ENCODE measurements at places on chromosomes 2 and 18. TPM values are rescaled to one million over a fixed set of nuclear protein-coding genes. Genes with fewer than 3 reads are reported as not detected.
A peak's percentile ranks its signal among the peaks of the same experiment; 100 is the strongest.

DNA sequence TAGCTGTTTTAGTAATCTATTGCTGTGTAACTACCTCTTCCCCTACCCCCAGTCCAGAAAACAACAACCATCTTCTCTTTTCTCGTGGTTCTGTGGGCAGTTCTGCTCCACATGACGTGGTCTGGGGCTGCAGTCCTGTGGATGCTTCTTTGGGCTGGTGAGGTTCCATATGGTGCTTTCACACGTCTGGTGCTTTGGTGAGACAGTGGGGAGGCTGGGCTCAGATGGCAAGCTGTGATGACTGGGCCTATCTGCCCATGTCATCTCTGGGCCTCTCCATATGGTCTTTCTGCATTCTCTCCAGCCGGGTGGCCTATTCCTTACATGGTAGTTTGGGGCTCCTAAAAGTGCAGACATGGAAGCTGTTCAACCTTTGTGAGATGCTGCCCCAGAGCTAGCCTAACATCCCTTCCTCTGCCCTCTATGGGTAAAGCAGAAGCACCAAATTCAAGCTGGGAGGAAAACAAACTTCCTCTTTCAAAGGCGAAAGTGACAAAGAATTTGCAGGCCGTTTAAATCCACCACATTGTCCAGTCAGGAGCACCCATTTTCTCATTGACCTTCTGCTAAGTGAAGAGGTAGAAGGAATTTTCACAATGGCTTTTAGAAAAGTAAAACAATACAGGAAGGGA lies 68.3 kb upstream of the IL1R1 start:
- H3K27ac ChIP-seq = no peak overlapping the region
- no peak for DNase-seq
- no peak overlapping the region for H3K4me3 ChIP-seq
- no peaks in the 10 kb centered on the region for H3K27me3 ChIP-seq

- DNase-seq = no peak
- no peak overlapping the region for H3K4me3 ChIP-seq
- no peaks in the 10 kb centered on the region for H3K27me3 ChIP-seq
- H3K36me3 ChIP-seq = no peaks in the 10 kb centered on the region
Observed at GRCh38 chr18:58668211-58668610, 3.1 kb upstream of the MALT1 start.

DNA sequence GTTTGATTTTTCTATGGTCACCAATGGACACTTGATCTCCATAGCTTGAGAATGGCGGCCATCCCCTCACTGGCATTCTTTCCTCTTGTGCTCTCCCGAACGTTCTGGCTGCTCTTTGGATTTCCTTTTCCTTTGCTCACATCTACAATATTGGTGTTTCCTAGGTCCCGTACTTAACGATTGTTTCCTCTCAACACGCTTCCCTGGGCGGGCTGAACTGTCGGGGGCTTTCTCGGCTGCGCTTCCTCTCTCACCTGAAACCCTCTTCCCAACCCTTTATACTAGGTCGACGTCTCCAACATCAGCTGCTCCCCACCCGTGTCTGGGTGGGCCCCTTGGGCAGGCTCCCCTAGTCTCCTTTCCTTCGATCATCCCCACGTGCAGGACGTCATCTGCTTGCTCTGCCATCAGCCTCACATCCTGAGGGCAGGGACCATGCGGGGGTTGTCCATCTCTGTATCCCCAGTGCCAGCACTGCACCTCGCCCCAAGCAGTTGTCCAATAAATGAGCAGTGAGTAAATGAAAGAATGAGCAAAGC lies 634 bp upstream of the DIS3L2 start:
- peak overlapping the region; percentile 80 for H3K27ac ChIP-seq
- H3K36me3 ChIP-seq = no peaks in the 10 kb centered on the region
- peak overlapping the region; percentile 92 for H3K4me3 ChIP-seq

GRCh38 chr18:69980982-69981804 lies 33.5 kb upstream of the CD226 start:
- no peak overlapping the region for H3K27ac ChIP-seq
- DNase-seq = no peak
- no peak overlapping the region for H3K4me3 ChIP-seq
- no peaks in the 10 kb centered on the region for H3K27me3 ChIP-seq

- DNase-seq = no peak
- H3K4me1 ChIP-seq = no peaks in the 10 kb centered on the region
- no peaks in the 10 kb centered on the region for H3K36me3 ChIP-seq
Observed at GRCh38 chr18:44887227-44887631, 206.5 kb downstream of the SETBP1 start.

- DNase-seq = no peak
- H3K27ac ChIP-seq = no peak overlapping the region
- H3K27me3 ChIP-seq = no peaks in the 10 kb centered on the region
- no peaks in the 10 kb centered on the region for H3K36me3 ChIP-seq
Observed at GRCh38 chr18:60585670-60586069, 213.1 kb upstream of the MC4R start.

GRCh38 chr2:75321599-75321922 lies 122.2 kb upstream of the TACR1 start:
- DNase-seq = no peak
- H3K4me3 ChIP-seq = no peak overlapping the region
- H3K27me3 ChIP-seq = no peaks in the 10 kb centered on the region
- H3K36me3 ChIP-seq = no peaks in the 10 kb centered on the region

DNA sequence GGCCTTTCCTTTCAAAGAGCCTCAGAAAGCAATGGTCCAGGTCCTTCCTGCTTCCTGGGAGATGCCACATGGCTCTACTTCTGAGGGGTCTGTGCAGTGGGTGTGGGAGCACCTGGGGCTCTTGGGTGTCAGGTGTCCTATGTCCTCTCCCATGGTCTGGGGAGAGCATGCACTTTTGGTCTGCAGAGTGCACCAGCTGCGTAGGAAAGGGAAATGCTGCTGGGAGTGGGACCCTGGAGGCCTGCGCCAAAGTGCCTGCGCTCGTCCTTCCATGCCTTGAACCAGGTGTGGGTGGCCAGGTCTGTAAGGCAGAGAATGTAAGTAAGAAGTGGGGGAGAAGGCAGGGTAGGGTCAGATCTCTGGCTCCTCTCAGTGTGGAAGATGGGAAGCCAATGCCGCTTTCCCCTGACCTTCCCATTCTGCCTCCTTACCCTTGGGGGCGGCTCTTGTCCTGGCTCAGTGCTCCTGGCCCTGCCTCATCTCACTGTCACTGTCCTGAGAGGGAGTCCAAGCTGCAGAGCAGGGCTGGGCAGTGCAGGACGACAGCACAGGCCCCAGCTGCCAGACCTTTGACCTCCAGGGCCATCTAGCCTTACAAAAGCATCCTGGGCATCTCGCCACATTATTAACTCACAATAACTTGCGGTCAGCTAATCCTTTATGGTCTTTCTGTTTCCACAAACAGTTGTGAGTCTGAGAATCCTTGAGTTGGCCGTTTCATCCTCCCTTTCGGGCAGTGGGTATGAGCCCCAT lies 6.6 kb upstream of the PROM2 start:
- no peak for DNase-seq
- H3K4me1 ChIP-seq = no peaks in the 10 kb centered on the region
- no peaks in the 10 kb centered on the region for H3K36me3 ChIP-seq
- H3K27ac ChIP-seq = no peak overlapping the region
- no peaks in the 10 kb centered on the region for H3K27me3 ChIP-seq
- H3K4me3 ChIP-seq = no peak overlapping the region

GRCh38 chr2:157808421-157808820 lies 67.7 kb downstream of the ACVR1 start:
- no peak for DNase-seq
- no peak overlapping the region for H3K4me3 ChIP-seq
- H3K36me3 ChIP-seq = no peaks in the 10 kb centered on the region
- H3K27me3 ChIP-seq = no peaks in the 10 kb centered on the region

GRCh38 chr2:101899871-101900270 lies 91.9 kb upstream of the IL1R2 start:
- H3K27ac ChIP-seq = no peak overlapping the region
- no peak for DNase-seq

DNA sequence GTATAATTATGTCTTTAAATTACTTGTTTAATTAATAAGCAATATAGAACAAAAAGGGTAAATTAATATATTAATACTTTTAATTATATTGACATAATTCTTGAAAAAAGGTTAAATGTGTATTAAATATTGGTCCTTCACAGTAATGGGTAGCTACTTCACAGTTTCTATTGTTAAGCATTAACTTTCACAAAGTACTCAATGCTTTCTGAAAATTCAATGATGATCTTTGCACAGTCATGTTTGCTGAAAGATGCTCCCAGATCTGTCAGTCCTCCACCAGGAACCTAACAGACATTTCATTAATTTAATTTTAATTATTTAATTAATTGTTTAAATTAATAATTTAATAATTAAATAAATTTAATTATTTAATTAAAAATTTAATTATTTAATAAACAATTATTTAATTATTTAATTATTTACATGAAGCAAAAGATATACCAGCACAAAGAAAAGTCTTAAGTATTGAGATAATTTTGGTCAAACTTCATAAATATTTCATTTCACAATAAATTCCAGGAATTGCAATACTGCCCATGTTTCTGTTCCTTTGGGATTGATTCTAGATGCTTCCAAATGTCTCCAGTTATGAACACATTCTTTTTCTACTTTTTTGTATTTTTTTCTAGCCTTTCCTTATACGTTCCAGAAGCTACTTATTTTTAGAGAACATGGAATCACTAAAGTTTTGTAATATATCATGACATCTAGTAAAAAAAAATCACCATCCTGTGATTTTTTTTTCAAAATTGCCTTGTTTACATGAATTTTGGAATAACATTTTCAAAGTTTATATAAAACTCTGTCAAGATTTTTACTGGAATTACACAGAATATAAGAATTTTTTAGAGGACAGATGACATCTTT lies 46.5 kb downstream of the TMEM18 start:
- H3K4me1 ChIP-seq = no peaks in the 10 kb centered on the region
- no peaks in the 10 kb centered on the region for H3K27me3 ChIP-seq
- no peak overlapping the region for H3K27ac ChIP-seq
- no peaks in the 10 kb centered on the region for H3K36me3 ChIP-seq
- DNase-seq = no peak
- no peak overlapping the region for H3K4me3 ChIP-seq

- H3K4me3 ChIP-seq = no peak overlapping the region
- H3K27me3 ChIP-seq = no peaks in the 10 kb centered on the region
- H3K36me3 ChIP-seq = no peaks in the 10 kb centered on the region
- no peak overlapping the region for H3K27ac ChIP-seq
Observed at GRCh38 chr2:142280831-142281230, 150.0 kb upstream of the LRP1B start.

GRCh38 chr2:97745474-97746174 lies 32.2 kb downstream of the ZAP70 start:
- H3K27me3 ChIP-seq = no peaks in the 10 kb centered on the region
- peaks cover 7% of the 10 kb centered on the region for H3K4me1 ChIP-seq
- no peak for DNase-seq
- no peaks in the 10 kb centered on the region for H3K36me3 ChIP-seq
- H3K4me3 ChIP-seq = no peak overlapping the region
- no peak overlapping the region for H3K27ac ChIP-seq

DNA sequence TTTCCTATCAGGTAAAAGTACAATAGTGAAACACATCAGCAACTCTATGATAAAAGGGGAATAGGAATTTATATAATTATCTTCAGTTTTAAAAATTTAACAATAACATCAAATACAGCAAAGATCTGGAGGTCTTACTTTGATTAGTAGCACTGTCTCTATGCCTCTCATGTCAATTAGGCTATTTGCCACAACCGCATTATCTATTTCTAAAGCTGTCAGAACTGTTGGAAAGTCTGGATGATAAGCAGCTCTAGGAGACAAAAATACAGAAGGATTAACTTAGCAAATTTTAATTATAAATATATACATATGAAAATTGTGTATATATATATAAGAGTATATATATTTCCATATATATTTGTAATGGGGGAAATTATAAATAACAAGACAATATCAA lies 45.1 kb downstream of the SMC6 start:
- no peak overlapping the region for H3K27ac ChIP-seq
- H3K27me3 ChIP-seq = no peaks in the 10 kb centered on the region
- no peaks in the 10 kb centered on the region for H3K4me1 ChIP-seq
- DNase-seq = no peak

- no peak for DNase-seq
- H3K27me3 ChIP-seq = no peaks in the 10 kb centered on the region
- H3K4me3 ChIP-seq = no peak overlapping the region
- H3K4me1 ChIP-seq = peaks cover 31% of the 10 kb centered on the region
- no peaks in the 10 kb centered on the region for H3K36me3 ChIP-seq
- no peak overlapping the region for H3K27ac ChIP-seq
Observed at GRCh38 chr2:10412380-10412779, 35.7 kb downstream of the ODC1 start.

- no peak overlapping the region for H3K4me3 ChIP-seq
- H3K36me3 ChIP-seq = no peaks in the 10 kb centered on the region
- H3K27ac ChIP-seq = no peak overlapping the region
- H3K4me1 ChIP-seq = no peaks in the 10 kb centered on the region
Observed at GRCh38 chr2:88855620-88856408, 164.3 kb downstream of the RPIA start.

GRCh38 chr2:19700861-19701585 lies 200.8 kb downstream of the TTC32 start:
- H3K27me3 ChIP-seq = no peaks in the 10 kb centered on the region
- DNase-seq = no peak
- no peak overlapping the region for H3K4me3 ChIP-seq
- H3K4me1 ChIP-seq = no peaks in the 10 kb centered on the region
- no peak overlapping the region for H3K27ac ChIP-seq

DNA sequence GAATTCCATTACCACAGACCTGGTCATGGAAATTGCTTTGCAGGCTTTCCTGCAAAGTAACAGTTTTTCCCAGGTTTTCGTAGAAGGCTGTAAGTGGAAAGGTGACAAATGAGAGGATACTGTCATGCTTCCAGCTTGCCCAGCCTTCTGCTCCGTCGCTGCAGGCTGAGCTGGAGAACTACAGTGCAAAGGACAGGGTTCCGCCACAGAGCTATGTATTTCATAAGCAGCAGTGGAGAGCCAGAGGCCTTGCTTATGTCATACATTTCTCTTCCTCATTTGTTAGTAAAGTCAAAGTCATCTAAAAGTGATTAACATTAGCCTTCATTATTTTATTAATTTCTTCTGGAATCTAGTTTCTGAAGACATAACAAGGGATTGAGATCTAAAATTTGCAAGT lies 72.9 kb upstream of the RBM44 start:
- no peaks in the 10 kb centered on the region for H3K27me3 ChIP-seq
- no peaks in the 10 kb centered on the region for H3K36me3 ChIP-seq
- DNase-seq = peak; percentile 64
- H3K4me1 ChIP-seq = peaks cover 54% of the 10 kb centered on the region
- H3K27ac ChIP-seq = peak overlapping the region; percentile 10
- H3K4me3 ChIP-seq = no peak overlapping the region

- H3K27ac ChIP-seq = no peak overlapping the region
- no peak for DNase-seq
- no peaks in the 10 kb centered on the region for H3K36me3 ChIP-seq
- H3K4me1 ChIP-seq = peaks cover 19% of the 10 kb centered on the region
Observed at GRCh38 chr2:205176546-205176945, 505.8 kb upstream of the NRP2 start.

GRCh38 chr2:232897598-232898408 lies 27.7 kb downstream of the SNORC start:
- H3K36me3 ChIP-seq = no peaks in the 10 kb centered on the region
- H3K4me1 ChIP-seq = no peaks in the 10 kb centered on the region
- H3K27me3 ChIP-seq = no peaks in the 10 kb centered on the region
- no peak for DNase-seq
- no peak overlapping the region for H3K4me3 ChIP-seq
- H3K27ac ChIP-seq = no peak overlapping the region

The EHD3 gene
- total RNA-seq = 4.3 TPM

The ALLC gene
- not detected for total RNA-seq

The TET3 gene
- total RNA-seq = 3.9 TPM

The MAPK4 gene
- total RNA-seq = 10.9 TPM

The ZNF804A gene
- 0.28 TPM for total RNA-seq

The NEB gene
- total RNA-seq = 0.49 TPM

The COMMD1 gene
- 59.2 TPM for total RNA-seq

The PPM1G gene
- total RNA-seq = 43.8 TPM

The RGPD4 gene
- total RNA-seq = not detected

The ELOA2 gene
- not detected for total RNA-seq

Measured in sigmoid colon (tissue), 7 donors.